ENCODE measurements at places on chromosomes 5 and 9. TPM values are rescaled to one million over a fixed set of nuclear protein-coding genes. Genes with fewer than 3 reads are reported as not detected.
A peak's percentile ranks its signal among the peaks of the same experiment; 100 is the strongest.

DNA sequence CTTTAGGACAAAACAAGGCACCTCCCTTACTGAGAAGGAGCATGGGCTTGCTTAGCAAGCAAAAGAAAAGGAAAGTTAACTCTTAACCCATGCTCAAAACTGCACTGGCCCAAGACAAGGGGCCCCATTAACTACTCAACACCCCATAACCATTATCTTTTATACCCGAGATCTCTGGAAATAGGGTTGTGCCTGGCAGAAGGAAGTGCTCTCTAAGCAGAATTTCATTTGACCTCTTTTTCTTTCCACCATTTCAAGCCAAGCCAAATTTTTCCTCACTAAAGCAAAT is 167.2 kb downstream of the RASEF start:
- H3K4me1 ChIP-seq: no peaks in the 10 kb centered on the region
- H3K4me3 ChIP-seq: no peak overlapping the region
- no peak for DNase-seq
- no peaks in the 10 kb centered on the region for H3K27me3 ChIP-seq
- H3K36me3 ChIP-seq: no peaks in the 10 kb centered on the region

DNA sequence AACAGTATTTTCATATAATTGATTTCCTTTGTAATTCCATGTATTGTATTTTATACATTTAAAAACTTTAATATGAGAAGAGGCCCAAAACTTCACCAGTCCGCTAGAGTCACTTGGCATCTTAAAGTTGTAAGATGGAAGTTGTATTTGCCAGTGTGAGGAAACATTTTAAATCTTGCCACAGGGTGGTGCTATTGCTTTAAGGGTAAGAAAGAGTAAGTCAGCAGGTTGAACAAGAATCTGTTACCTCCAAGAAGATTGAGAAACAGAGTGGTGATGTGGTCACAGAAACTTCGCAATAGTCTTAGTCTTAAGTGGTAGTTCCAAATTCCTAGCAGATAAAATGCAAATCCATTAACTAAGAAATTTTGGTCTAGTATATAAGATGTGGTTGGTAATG is 39.8 kb upstream of the RANBP6 start:
- no peak overlapping the region for H3K27ac ChIP-seq
- H3K36me3 ChIP-seq: no peaks in the 10 kb centered on the region
- H3K27me3 ChIP-seq: no peaks in the 10 kb centered on the region
- no peaks in the 10 kb centered on the region for H3K4me1 ChIP-seq
- peak; percentile 89 for DNase-seq

FAM151B gene
- 1.2 TPM for total RNA-seq

GRCh38 chr5:139251281-139251687 is 42.3 kb upstream of the MATR3 start:
- no peaks in the 10 kb centered on the region for H3K27me3 ChIP-seq
- no peak for DNase-seq
- H3K4me3 ChIP-seq: no peak overlapping the region

IL11RA gene
- total RNA-seq: 10.6 TPM

- no peak overlapping the region for H3K27ac ChIP-seq
- H3K4me3 ChIP-seq: no peak overlapping the region
- DNase-seq: no peak
- H3K36me3 ChIP-seq: no peaks in the 10 kb centered on the region
- H3K4me1 ChIP-seq: no peaks in the 10 kb centered on the region
These were observed 170.7 kb downstream of the PDE4D start for GRCh38 chr5:59722874-59723273.

- no peaks in the 10 kb centered on the region for H3K4me1 ChIP-seq
- H3K4me3 ChIP-seq: no peak overlapping the region
- no peak for DNase-seq
- no peaks in the 10 kb centered on the region for H3K36me3 ChIP-seq
- H3K27me3 ChIP-seq: no peaks in the 10 kb centered on the region
- H3K27ac ChIP-seq: no peak overlapping the region
These were observed 729.8 kb downstream of the EFNA5 start for GRCh38 chr5:106940986-106941385.

DNA sequence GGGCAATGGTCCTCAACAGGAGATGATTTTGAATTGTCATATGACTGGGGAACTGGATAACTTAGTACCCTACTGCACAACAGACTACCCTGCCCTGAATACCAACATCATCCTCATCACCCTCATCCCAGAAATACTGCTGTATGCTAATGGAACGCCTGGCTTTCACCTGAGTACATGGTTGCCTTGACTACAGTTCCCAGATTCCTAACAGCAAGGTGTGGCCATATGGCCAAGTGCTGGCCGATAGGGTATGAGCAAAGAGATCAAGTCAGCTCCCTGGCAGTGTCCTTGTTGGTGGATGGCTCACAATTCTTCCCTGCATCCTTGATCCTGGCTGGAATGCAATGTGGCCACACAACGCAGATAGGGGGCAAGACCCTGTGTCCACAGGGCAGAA is 31.2 kb upstream of the IRX2 start:
- no peak overlapping the region for H3K27ac ChIP-seq
- H3K4me3 ChIP-seq: no peak overlapping the region
- no peaks in the 10 kb centered on the region for H3K27me3 ChIP-seq

PRDM9 gene
- not detected for total RNA-seq

DNA sequence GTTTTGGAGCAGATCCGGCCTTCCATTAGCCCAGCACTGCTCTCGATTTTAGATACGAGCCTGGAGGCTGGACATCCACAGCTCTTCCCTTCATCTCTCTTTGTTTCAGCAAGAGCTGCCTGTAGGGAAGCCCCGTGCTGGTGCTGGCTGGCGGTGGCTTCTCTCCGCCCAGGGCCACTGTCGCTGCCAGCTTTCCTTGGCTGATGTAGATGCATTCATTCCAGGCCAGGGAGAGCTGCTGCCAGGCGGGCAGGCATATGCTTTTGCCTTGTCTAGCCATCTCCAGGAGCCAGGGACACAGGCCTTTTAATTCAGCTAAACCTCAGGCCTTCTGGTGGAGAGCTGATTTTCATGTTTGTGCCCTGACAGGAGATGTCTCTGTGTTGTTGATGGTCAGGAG is 409.3 kb upstream of the CLINT1 start:
- H3K27me3 ChIP-seq: peaks cover 29% of the 10 kb centered on the region
- no peak overlapping the region for H3K4me3 ChIP-seq
- DNase-seq: no peak

F2RL2 gene
- total RNA-seq: 0.07 TPM

DNA sequence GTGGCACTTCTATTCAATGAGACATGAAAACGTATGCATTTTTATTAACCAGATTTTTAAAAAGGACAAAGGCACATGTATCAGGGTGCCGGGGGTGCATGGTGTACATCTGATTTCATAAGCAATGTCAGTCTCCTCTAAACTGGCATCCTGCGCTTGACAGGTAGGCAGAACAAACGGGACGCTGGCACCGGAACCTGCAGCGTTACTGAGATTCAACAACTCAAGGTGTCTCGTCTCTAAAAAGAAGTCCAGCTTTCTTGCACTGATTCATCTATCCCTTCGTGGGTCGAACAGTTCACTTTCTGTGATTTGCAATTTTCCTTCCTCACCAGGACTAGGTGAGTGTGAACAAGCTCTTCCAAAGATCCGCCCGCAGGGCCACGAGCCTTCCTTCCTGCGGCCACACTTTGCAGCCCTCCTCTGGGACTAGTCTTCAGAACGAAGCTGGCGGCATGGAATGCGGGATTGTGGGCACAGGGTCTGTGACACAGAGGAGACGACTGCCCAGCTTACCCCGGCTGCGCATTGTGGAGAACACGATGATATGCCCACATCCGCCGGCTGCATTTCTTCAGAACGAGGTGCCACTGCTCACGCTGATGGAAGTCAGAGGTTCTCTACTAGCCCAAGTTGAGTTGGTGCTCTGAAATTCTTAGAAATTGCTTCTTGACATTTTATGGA is 7.2 kb downstream of the SLC6A3 start:
- DNase-seq: no peak
- peaks cover 10% of the 10 kb centered on the region for H3K4me1 ChIP-seq
- no peaks in the 10 kb centered on the region for H3K36me3 ChIP-seq
- no peaks in the 10 kb centered on the region for H3K27me3 ChIP-seq
- no peak overlapping the region for H3K27ac ChIP-seq
- H3K4me3 ChIP-seq: no peak overlapping the region

DNA sequence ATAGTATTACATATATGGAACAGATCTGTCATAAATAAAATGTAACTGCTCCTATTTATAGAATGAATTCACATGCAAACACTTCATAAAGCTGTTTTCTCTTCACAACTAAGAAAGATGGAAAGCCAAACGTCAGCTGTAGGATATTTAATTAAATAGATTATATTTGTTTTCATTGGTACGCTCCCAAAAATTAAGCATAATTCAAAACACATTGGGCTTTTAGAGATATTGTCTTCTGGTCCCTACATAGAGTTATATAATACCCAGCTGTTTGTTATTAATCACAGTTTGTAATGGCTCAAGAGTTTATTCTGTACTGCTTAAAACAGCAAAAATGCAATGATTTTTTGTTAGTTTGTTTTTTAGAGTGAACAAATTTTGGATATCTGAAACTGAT is 61.2 kb downstream of the MRPS30 start:
- no peak for DNase-seq
- peaks cover 16% of the 10 kb centered on the region for H3K4me1 ChIP-seq

SPARC gene
- total RNA-seq: 3.0 TPM

DNA sequence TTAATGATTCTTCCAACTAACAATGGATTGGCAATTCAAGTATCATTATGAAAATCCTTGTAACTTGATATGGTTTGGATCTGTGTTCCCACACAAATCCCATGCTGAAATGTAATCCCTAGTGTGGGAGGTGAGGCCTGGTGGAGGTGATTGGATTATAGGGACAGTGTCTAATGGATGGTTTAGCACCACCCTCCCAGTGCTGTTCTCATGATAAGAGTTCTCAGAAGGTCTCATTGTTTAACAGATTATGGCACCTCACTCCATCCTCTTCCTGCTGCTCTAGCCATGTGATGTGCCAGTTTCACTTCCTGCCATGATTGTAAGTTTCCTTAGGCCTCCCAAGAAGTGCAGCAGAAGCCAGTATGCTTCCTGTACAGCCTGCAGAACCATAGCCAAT is 1116.2 kb upstream of the EDIL3 start:
- no peak for DNase-seq
- no peak overlapping the region for H3K27ac ChIP-seq
- no peaks in the 10 kb centered on the region for H3K36me3 ChIP-seq
- no peaks in the 10 kb centered on the region for H3K4me1 ChIP-seq

DNA sequence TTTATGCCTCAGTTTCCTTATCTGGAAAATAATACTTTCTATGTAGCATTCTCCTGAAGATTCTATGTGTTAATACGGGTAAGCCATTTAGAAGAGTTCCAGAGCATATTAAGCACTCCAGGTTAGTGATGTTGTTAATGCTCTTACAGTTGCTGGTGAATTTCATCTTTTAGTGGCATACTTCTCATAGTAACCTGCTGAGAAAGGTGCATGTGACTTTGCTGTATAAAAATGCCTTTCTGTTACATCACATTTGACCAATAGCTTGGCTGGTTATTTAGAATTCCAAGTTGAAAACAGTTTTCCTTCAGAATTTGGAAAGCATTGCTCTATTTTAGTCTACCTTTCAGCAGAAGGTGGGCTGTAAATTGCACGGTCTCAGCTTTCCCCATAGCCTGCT is 27.2 kb downstream of the GCNT1 start:
- H3K27ac ChIP-seq: no peak overlapping the region
- no peaks in the 10 kb centered on the region for H3K27me3 ChIP-seq
- H3K4me3 ChIP-seq: no peak overlapping the region
- H3K4me1 ChIP-seq: no peaks in the 10 kb centered on the region
- no peaks in the 10 kb centered on the region for H3K36me3 ChIP-seq
